ENCODE measurements at places on chromosomes 2 and 18.

GRCh38 chr2:201709747-201710146 lies 11.3 kb upstream of the MPP4 start:
- DNase-seq: no peak

- DNase-seq: peak; percentile 36
These were observed 11.9 kb upstream of the DNAH7 start for GRCh38 chr2:196080526-196080925.

GRCh38 chr2:68653034-68653433 lies 9.7 kb downstream of the PROKR1 start:
- no peak for DNase-seq

- DNase-seq: no peak
These were observed 29.3 kb downstream of the RDH14 start for GRCh38 chr2:18531194-18531593.

DNA sequence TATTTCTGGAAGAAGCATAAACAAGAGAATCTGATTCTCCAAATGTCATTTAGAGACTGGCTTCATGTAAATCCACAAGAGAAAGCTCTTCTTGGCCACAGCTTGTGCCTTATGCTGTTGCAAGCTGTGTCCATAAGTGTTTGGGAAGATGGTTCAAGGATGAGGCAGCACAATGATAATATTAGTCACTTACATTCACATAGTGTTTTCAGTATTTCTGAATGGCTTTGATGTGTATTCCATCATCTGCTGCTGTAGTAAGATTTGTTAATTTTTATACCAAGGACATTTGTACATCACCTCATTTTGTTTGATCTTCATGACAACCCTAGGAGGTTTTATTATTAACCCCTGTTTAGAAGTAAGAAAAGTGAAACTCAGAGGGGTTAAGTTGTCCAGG lies 29.9 kb downstream of the CREG2 start:
- DNase-seq: no peak

- DNase-seq: no peak
These were observed 355.2 kb downstream of the CNTNAP5 start for GRCh38 chr2:124380221-124380749.

GRCh38 chr2:219111375-219112061 lies 49.1 kb downstream of the NHEJ1 start:
- no peak for DNase-seq

DNA sequence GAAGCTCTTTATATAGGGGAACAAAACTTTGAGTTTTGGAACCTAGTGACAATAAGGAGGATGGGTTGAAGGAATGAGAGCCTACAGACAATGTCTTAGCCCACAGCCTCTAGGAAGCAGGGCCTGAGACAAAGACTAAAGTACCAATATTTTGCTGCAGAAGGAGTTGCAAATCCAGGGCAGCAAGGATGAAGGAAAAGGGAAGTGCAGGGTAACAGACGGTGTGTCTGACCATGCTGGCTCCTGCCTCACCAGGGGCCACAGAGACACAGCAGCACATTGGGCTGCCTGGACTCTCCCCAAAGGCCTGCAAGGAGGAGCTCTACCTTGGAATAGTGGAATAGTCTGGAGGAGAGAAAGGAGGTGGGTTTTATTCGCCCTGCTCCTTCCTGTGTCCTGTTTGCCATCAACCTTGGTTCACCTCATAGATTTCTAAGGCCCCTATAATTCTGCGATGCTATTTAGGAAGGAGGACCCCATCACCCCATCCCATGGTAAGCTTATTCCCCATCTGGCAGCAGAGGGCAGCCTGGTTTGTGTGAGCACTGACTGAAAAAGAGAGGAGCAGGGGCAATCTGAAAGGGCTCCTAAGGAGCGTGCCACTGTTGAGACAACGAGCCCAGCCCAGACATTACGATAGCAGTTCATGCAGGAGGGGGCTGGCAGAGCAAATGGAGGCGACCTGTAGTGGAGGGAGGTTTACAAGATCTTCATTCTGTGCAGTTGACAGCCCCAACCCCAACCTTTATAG lies 143.4 kb downstream of the MGAT5 start:
- no peak for DNase-seq

DNA sequence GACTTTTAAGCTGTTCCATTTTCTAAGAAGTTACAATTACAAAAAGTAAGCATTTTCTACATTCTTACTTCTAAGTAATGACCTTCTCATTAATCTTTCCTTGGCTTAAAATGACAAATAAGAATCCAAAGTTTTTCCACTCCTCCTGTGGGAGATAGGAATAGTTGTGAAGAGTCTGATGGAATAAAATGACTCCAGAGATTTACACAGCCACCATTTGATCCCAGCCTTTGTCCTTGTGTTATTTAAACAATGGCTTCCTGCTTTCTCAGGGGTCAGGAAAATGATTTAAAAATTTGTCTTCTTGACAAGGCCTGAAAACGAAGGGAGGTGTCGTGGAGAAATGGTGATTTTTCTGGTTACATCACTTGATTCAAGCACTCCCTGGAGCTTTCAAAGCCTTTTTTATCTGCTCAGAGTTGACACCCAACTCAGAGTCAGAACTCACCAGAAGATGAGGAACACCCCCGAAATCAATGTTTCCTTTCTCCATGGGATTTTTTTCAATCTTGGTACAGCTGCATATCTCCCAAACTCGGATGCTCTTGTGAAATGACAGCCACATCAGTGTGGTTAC lies 106.5 kb downstream of the GALNT3 start:
- no peak for DNase-seq

DNA sequence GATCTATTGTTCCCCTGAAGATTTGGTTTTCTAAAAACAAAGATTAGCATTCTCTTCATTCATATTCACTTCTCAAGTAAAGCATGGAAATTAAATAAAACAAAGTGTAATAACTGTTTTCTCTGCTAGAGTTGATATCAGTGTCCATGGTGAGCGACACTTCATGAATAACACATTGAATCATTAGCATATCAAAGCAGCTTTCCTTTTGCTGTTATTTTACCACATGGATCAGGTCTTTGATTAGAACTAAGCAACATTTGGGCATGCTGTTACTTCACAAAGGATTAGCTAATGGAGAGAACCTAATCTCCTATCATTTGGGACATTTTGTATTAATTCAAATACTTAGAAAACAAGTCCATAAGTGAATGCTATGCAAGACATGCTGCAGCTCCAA lies 368.8 kb upstream of the CDH19 start:
- no peak for DNase-seq

DNA sequence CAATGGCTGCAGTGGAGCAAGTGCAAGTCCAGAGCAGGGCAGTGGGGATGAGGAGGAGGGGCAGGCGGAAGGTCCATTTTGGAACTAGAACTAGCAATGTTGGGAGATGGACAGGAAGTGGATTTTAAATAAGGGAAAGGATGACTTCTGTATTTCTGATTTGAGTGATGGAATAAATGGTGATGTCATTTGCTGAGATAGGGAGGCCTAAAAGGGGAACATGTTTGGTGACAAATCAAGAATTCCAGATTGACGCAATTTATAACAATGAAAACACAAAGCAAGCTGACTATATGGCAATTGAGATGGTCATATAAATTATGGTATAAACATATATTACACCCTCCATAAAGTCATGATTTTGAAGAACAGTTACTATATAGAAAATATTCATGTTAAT lies 209.3 kb downstream of the SS18 start:
- DNase-seq: no peak

DNA sequence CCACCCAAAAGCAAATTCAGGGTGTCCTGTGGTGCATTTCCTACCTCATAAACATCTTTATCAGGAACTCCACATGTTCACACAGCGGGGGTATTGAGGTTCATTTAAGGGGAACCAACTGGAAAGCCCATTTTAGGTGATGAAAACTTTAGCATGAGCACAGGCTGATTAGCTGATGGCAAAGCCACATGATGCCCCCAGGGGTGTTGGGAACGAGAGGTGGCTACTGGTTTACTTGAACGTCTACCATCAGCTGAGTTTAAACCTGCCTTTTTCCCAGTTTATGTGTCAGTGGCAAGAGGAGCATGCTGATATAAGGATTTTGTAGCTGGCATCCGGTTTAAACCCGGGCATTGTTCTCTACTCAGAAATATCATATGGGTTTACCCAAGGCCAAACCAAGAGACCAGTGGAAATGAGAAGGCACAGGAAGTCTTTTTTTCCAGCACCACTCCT lies 54.5 kb upstream of the UPP2 start:
- no peak for DNase-seq

DNA sequence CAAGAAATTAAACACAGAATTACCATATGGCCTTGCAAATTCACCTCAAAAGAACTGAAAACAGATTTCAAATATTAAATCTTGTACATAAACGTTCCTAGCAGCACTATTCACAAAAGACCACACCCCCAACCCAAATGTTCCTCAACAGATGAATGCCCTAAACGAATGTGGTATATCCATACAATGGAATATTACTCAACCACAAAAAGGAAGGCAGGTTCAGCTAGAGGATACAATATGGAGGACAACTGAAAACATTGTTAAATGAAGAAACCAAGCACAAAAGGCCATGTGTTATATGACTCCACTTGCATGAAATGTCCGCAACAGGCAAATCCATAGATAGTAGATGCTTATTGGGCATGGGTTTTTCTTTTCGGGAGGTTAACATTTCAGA lies 61.7 kb downstream of the PPP4R1 start:
- no peak for DNase-seq

DNA sequence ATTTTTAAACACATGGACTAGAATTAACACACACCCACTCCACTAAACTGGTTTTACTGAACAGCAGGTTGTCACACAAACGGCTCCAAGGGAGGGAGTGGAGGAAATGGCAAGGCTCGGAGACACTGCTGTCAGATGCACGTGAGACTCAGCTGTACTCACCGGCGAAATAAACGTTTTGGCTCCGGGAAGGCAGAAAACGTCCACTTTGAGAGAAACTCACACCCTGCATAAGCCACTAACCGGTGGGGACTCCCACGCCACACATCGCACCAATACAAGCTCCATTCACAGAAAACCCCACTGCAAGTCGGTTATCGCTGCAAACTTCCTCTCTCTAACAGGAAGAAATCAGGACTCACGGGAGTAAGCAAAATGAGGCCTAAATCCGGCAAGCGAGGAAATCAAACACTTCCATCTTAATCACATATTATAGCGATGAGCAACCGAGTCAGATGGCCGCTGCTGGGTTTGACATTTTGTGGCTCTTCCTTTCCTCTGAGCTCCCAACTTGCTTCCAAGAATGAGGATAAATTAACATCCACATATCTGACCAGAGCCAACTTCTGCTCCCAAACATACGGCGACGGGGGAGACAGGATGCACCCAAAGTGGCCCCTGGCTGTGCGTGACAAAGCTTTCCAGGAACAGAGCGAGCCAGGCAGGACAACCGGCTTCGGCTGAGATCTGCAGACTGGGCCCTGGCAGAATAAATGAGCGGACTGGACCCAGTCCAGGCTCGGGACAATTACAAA lies 63.5 kb downstream of the HDAC4 start:
- no peak for DNase-seq

DNA sequence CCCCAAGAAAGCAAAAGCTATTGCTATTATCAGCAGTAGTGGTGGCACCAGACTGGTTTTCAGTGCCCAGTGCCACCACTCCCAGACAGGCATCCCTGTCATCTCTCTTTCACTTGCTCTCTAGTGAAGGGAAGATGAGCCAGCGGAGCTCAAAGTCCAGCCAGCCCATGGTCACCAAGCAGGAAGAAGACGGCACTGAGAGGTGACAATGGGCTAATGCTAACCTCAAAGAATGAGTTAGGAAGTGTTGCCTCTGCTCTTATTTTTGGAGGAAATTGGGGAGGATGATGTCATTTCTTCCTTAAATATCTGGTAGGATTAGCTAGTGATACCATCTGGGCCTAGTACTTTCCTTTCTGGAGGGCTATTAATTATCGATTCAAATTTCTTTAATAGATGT lies 1.7 kb downstream of the SP140 start:
- no peak for DNase-seq

- no peak for DNase-seq
These were observed 415.3 kb upstream of the ZEB2 start for GRCh38 chr2:144935191-144935590.

DNA sequence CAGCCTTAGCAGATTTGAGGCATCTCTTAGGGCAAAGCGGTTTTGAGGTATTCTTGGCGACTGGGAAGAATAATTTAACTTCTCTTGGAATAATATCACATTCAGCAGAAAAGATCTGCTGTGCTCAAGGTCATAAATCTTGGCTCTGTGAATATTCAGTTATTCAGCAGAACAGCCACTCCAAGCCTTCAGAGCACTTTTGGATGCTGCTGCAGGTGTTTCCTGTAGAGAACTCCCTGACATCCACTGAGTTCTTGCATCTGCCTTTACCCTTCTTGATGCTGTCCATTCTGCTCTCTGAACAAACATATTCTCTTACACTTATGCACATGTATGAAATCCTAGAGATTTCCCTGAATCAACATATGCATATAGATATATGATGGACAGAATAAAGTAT lies 390.3 kb downstream of the NRXN1 start:
- no peak for DNase-seq

- DNase-seq: no peak
These were observed 56.4 kb upstream of the TXNDC2 start for GRCh38 chr18:9829397-9829712.

DNA sequence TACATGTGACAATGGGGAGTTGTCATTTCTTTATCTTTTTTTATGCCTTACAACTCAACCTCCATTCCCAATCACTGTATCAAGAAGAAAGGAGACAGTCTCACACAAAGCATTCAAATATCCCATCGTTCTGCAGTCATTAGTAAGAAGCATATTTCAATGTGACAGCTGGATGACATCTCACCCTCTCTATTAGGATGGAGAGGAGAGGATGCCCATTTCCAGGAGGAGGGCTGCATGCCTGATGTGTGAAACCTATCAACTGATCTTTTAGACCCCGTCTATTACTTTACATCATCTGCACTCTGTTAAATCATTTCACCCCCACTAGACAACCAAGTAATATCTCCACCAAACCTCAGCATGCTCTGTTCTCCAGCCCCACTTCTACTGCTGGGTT lies 292.7 kb upstream of the CHAC2 start:
- no peak for DNase-seq

All from CD4-positive, alpha-beta T cell treated with Interleukin-4 for 1 hour (primary cell).